ENCODE measurements at places on chromosomes 1 and 21. TPM values are rescaled to one million over a fixed set of nuclear protein-coding genes. Genes with fewer than 3 reads are reported as not detected.

- DNase-seq, result no peak
Measured at GRCh38 chr1:159010391-159010790, 684 bp downstream of the IFI16 start.

DNA sequence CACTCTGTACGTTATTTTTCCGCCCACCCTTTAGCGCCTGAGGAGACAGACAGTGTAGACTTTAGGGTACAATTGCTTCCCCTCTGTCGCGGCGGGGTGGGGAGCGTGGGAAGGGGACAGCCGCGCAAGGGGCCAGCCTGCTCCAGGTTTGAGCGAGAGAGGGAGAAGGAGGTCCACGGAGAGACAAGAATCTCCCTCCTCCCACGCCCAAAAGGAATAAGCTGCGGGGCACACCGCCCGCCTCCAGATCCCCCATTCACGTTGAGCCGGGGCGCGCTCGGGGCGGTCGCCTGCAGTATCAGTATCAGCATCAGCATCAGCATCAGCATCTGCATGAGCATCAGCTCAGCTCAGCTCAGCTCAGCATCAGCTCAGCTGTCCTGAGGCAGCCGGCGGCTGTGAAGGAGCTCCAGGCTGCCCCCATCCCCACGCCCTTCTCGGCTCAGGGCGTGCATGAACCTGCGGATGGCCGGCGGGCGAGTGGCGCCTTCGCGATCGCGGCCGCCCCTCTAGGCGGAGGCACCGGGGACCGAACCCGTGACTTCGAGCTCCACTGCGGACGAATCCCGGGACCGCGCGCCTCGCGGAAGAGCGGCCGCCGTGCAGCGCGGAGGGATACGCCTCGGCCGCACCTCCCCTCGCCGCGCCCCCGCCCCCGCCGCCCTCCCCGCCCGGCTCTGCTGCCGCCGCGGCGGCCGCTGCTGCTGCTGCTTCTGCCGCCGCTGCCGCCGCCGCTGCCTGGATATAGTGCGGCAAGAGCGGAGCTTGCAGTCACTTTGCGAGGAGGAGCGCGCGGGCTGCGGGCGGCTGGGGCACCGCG, at the start of gene NCAM2:
TSS of gene NCAM2 (plus strand) at position 774 of the 820 bp plus-strand sequence.
- peak; percentile 84 for DNase-seq

DNA sequence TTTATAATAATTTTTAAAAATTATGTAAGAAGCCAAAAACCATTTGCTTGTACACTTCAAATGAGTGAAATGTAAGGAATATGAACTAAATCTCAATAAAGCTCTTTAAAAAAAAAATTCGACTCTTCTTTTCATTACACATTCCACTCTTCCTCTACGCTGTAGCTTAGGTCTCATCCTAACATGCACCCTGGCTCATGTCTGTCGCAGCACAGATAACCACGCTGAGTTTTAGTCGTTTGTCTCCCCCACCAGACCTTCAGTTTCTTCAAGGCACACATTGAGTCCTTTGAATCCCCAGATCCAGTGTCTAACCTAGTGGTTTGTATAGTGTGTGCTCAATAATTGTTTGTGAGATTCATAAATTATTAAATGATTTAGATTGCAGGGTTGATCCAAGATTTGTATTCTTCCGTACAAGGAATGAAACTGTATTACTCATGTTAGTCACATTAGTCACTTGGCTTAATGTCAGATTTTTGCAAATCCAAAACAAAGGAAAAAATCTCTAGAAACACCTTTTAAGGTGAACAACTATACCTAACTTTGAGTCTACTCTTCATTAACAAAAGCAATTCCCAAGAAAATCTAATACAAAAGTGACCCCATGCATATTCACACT, 57.3 kb downstream of the SLC25A24 start:
- no peak for DNase-seq

Gene TGFBR3
- total RNA-seq, result 26.2 TPM

Gene NBPF6
- total RNA-seq, result not detected

DNA sequence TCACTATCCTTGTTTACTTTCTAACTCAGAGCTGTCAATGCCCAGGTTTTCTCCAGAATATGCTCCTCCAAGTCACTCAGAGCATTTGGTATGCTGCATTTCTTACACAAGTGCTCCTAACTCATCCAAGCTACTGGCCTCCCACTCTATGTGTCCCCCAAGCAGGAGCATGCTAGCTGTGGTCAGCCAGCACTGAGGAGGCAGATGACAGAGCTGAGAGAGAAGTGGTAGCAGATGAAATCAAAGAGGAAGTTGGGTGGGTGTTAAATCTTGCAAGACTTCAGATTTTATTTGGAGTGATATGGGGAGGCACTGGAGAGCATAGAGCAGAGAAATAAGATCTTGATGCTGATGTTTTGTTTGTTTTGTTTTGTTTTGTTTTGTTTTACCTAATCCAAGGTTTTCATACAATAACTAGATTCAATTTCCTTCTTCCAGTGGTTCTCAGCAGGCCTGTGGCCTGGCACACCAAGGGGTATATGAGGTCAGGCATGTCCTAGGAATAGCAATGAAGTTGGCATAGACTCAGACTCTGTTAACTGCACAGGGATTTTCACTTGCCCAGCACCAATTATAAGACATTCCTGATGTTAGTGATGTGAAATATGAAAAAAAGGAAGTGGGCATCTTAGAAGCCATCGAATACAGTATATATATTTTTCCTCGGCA, 3.1 kb upstream of the PGBD5 start:
- no peak for DNase-seq

Gene IL20
- not detected for total RNA-seq

Gene KRTAP19-1
- not detected for total RNA-seq

GRCh38 chr1:5938101-5938646, 54.1 kb downstream of the NPHP4 start:
- DNase-seq, result no peak

Gene PLEKHG5
- total RNA-seq, result 16.9 TPM

Gene THBS3
- total RNA-seq, result 6.3 TPM

- DNase-seq, result peak; percentile 68
Measured at GRCh38 chr1:5967351-5968160, 24.7 kb downstream of the NPHP4 start.

Gene NPR1
- total RNA-seq, result 10.5 TPM

- DNase-seq, result peak; percentile 84
Measured at GRCh38 chr1:21869620-21870121, 57.6 kb downstream of the LDLRAD2 start.

DNA sequence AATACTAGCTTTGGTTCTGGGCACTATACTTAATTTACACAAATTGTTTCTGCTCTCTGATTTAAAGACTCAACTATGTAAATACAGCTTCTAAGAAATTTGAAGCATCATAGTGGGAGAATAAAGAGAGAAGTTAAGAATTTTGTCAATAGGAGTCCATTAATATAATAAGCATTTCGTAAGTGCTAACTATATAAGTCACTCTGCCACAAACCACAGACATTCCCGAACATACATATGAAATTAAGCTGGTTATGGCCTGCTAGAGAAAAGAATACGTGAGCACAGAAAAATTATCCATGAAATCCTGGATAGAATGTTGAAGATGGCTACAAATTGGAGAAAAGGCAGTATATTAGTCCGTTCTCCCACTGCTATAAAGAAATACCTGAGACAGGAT, 526.2 kb downstream of the MRPL39 start:
- no peak for DNase-seq

Gene MAST2
- total RNA-seq, result 103 TPM

Gene LCE1C
- not detected for total RNA-seq

Gene S100A2
- total RNA-seq, result 1.9 TPM

DNA sequence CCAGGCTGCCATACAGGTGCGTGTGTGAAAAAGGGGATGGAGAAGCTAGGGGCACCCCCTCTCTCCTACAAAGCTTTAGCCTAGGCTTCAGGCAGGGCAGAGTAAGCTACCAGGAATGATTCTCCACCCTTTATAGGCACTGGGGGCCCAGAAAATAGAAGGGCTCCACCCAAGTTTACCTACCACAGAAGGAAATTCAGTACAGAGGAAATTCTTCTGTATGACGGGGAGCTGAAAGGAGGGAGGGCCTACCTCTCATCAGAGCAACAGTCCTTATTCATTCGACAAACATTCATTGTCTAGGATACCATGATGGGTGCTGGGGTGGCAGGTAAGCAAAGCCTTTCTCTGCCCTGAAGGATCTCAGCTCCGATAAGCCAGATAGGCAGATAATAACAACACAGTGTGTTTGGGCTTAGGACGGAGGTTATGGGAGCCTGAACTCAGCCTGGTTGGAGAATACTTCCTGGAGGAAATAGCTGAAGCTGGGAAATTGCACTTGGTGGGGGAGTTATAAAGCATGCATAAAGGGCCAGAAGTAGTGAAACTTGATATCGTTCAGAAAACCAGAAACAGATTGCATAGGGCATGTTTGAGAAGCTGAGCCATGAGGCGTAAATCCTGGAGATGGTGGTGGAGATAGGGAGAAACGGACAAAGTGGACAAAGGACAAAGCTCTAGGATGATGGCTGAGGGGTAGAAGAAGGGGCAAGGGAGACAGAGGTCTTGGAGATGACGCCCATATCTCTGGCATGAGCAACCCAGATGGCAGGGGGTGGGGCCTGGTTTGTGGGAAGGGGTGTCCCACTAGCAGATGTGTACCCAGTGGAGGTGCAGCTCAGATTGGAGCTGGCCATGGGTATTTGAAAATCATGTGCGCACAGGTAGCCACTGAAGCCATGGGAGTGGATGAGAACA, 5.3 kb upstream of the P3R3URF start:
- no peak for DNase-seq

- no peak for DNase-seq
Measured at GRCh38 chr21:24948186-24948585, 659.1 kb downstream of the MRPL39 start.

- DNase-seq, result no peak
Measured at GRCh38 chr1:20697563-20697962, 20.2 kb downstream of the KIF17 start.

- no peak for DNase-seq
Measured at GRCh38 chr1:46065405-46065804, 67.0 kb downstream of the PIK3R3 start.

DNA sequence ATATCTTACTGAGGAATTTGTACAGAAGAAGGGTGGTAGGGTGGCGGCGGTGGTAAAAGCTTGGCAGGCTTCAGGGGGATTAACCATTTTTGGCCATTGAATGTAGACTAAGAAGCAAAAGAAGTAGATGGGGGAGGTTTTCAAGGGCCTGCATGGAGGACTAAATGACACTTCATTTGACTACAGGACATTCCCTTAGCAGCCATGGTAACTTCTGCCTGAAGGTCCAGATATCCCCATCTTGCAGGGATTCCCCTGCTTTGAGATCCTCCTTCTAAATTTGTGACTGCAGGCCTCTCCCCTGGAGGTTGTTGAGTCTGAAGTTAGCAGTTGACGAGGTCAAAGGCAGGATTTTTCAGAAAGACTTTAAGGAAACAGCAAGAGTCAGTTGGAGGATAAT, 4.8 kb downstream of the VASH2 start:
- DNase-seq, result no peak

DNA sequence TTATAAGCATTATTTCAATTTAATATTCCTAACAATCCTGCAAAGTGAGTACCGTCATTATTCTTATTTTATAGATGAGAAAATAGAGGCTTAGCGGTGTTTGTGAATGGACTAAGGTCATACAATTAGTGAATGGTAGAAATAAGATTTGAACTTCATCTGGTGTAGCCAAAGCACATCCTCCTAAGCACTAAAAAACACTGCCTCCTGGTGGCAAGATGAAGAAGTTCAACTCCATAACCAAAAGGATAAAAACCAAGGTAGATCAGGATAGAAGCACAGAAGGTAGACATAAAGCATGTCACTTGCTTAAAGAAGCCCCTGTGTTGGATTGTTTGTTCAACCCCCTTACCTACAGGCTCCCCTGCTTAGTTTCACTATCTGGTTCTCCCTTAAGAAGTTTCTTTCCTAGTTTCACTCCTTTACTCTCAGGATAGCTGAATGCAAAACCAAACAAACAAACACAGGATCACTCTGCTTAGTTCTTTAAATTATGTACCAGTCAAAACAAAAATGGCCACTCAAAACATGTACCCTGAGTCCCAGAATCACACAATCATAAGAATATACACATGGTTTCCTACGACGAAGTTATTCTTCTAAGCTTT, 12.7 kb upstream of the AIM2 start:
- no peak for DNase-seq

- DNase-seq, result no peak
Measured at GRCh38 chr1:57796616-57797015, 372.8 kb upstream of the DAB1 start.

Gene NBPF19
- 3.3 TPM for total RNA-seq

DNA sequence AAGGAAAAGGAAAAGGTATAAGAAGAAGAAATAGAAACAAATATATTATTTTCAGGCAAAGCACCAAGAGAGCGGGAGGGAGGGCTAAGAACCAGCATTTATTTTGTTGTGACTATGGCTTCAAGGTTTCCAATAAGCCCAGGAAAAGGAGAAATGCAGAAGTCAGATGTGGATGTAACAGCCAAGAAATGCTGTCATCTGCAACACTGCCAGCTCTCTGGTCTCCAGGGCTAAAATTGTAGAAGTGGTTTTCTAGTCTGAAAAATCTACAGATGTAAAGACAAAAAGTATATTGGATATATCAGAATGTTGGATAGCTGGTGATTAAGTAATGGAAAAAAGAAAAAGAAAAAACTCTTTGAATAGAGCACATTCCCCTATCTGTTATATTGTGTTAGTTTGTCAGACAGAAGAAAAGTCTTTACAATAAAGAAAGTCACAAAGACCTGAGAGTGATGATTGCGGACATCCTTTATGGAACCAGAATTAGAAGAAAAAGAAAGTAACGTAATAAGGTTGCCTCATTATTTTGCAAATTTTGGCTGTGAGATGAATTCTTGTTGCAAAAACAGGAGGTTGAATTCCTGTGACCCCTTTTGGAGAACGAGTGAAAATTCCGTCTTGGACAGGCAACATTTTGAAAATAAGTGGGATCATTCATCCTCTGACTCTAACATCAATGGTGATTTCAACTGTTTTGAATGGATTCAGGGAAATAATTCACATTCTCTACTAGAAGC, 938.1 kb downstream of the TTLL7 start:
- no peak for DNase-seq

DNA sequence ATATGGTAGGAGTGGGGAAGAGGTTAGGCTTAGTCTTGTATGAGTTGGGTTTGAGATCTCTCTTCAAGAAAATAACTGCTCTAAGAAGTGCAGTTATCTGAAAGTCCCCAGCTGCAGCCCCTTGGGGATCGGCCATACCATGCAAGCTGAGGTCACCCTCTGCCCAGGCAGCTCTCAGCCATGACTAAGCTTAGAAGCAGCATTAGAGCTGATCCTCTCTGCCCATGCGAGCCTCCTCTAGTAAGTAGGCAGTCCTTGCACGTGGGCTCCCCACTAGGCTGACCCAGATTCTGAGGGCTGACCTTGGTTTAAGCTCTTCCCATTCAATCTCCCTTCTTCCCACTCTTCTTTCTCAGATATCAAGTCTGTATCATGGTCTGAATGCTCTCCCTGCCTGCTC, 121.0 kb upstream of the UBE2U start:
- DNase-seq, result no peak

Data from left ventricle myocardium superior (tissue), 1 donor.